Spinal cord (tissue), 10 donors: ENCODE measurements at places on chromosomes 3 and 15.

- peak; percentile 71 for DNase-seq
Observed at GRCh38 chr3:112293368-112294321, at the start of gene SLC9C1. SLC9C1 (minus strand) TSS chr3:112294216; CDS start chr3:112286791, 7,425 bp downstream.

DNA sequence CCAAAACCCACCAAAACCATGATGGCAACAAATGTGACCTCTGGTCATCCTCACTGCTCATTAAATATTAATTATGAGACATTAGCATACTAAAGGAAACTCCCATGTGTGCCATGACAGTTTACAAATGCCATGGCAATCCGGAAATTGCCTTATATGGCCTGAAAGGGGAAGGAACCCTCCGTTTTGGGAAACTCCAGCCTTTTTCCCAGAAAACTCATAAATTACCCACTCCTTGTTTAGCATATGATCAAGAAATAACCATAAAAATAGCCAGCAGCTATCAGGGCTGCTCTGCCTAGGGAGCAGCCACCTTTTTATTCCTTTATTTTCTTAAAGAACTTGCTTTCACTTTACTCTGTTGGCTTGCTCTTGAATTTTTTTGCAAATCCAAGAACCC, 992.7 kb downstream of the NTRK3 start:
- DNase-seq = no peak

DNA sequence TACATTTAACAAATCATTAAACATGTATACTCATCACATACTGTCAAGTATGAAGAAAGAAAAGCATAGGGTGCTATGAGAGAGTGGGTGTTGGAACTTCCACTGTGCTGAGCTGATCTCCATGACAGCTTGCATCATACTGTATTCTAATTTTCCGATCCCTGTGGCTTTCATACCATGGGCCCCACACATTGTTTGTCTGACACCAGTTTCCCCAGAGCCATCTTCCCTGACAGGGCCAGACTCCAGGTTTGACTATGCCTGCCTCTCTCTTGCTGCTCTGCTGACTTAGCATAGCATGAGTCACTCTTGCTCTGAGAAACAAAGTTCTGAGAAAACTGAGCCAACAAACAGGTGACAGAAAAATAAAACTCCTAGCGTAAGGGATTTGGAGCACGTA, 37.0 kb upstream of the CASR start:
- no peak for DNase-seq

- DNase-seq = no peak
Observed at GRCh38 chr15:97966246-97966645, 5.7 kb downstream of the ARRDC4 start.

- DNase-seq = no peak
Observed at GRCh38 chr3:151814588-151814987, 672 bp downstream of the AADAC start.

- DNase-seq = no peak
Observed at GRCh38 chr3:42849017-42849416, 26.7 kb downstream of the CYP8B1 start.

DNA sequence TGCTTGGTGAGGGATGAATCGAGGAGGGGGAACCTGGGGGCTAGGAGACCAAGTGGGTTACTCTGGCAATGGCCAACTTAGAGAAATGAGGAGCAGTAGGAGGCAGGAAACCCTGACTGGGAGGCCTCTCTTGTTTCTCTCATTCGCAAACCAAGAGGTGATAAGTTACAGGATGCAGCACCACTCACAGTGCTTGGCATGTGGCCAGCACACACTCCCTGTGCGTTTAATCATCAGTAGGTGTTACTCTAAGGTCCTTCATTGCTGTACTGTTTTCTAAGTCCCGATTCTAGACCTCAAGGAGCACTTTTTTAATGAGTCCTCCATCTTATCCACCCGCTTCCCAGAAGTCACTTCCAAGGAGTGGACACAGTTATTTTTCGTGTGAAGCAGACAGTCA, 314.1 kb upstream of the TRIM42 start:
- DNase-seq = no peak

DNA sequence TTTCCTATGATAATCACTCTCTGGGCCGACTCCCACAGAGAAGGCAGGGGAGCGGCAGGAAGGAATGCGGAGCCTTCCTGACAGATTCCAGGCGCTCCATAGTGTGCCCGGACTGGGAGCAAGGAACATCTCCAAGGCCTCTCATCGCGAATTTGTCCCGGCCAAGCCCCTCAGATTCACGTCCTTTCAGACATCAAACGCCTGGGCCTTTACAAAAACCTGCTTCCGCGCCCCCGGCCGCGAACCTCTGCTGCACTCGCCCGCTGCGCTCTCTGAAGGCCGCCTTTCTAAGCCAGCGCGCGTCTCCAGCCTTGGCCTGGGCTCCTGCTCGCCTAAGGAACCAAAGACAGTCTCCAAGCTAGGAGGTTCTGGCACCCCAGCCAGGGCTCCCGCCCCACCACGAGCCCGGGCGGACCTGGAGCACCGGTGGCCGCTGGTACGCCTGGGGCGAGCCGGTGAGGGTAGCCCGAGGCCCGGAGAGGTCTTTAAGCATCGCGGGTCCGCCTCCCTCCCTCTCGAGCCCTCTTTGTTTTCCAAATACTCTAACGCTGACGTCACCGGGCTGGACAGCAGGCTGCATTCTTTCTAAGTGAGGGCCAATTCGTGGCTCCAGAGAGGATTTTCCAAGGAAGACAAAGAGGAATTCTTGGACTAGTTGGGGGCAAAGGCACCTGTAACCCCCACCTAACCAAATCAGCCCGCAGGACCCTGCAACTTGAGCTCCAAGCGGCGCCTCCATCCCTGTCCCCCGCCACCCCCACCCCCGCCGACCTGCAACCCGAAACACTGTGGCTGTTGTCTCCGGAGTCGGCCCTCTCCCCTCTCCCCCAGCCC, 759 bp downstream of the AMOTL2 start:
- peak; percentile 95 for DNase-seq

DNA sequence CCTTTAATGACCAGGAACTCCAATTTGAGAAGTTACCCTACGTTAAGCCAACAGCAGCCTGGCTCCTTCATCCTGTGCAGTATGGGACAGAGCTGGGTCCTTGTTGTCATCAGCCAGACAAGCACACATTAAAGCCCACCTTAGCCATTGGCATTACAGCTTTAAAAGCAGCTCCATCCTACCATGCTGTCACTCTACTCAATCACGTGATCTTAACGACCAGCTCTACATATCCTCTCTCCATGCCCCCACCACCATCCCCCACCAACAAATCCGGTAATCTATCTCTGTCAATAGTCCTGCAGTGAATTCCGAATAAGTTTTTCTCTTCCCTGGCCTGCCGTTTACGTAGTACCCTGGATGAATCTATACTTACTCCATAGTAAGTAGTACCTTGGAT, 82.9 kb upstream of the DGKG start:
- no peak for DNase-seq

DNA sequence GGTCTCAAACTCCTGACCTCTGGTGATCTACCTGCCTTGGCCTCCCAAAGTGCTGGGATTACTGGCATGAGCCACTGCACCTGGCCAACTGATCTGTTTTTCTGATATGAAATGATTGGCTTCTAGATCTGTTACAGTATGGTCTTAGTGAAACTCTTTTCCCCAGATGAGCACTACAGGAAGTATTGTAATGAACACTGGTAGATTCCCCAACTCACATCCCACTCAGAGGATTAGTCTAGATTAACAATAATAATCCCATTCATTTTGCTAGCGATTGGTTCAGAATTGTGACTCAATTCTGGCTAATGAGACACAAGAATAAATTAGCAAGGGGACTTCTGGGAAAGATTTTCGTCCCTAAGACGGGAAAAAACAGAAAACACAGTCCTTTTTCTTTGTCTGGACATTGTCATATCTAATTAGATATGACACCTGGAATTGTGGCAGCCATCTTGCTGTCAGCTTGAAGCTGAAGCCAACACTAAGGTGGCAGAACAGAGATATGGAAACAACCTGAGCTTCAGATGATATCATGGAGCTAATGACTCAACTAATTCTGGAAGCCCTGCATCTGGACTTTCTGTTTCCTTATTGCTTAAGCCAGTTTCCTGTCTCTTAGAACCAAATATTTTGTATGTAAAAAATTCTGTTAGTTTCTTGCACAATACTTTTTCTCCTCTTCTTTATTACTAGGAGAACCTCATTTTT, 17.4 kb upstream of the NPTN start:
- no peak for DNase-seq

DNA sequence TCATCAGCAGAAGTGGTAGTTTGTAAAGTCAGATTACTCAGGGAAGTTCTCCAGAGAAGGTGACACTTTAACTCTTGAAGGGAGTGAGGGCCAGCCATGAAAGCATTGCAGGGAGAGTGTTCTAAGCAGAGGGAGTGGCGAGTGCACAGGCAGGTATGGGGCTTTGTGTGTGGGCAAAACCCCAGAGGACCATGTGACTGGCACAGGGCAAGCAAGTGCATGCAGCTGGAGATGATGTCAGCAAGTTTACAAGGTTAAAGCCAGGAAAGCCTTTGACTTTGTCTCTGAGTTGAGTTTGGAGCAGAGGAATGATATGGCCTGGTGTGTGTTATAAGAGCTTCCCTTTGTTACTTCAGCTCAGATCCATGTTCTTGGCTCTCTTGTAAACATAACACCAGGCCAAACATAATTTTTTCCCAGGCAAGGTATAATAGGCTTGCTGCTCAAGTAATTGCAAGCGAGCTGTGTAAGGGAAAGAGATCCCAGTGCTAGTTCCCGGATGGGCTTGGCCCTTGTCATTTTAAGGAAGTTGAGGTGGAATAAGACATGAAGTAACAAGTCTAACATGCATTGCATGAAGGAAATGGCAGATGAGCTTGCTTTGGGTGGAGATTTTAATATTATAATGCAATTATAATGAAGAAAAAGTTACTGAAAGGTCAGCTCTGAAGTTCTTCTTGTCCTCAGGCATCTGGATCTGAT, 341.1 kb upstream of the LRRC3B start:
- no peak for DNase-seq

DNA sequence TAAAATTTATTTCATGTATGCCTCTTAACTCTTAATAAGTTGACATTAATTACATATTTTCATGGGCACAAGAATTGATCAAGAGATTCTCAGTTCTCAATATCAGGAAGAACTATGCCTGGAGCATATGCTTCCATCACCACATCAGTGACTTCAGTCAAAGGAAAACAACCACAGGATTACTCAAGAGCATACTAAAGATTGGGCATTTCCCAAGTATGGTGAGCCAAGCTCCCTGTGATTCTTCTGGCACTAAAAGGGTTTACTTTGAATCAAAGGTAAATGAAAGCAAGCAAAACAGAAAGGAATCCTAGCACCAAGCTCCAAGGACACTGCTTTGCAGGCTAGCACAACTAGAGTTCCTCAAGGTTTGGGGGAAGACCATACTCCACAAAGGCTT, 44.6 kb downstream of the FMN1 start:
- DNase-seq = no peak

DNA sequence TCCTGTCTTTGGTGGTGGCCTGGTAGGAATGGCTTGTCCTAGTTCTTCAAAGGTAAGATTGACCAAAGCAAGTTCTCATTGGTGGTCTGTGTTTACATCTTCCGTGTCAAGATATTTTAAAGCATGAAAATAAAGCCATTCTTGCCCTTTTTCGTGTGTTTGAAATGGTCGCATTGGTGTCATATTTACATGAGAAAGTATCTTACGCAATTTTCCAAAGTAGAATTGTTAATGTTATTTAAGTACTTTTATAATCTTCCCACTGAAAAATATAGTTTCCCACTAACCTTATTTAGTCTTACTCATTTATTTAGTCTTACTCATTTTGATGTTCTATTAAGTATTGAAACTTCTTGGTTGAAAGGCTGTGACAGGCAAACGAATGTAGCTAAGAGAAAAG, 31.0 kb downstream of the NMD3 start:
- DNase-seq = no peak

- DNase-seq = no peak
Observed at GRCh38 chr3:121584418-121584817, 8.8 kb upstream of the FBXO40 start.

GRCh38 chr3:61893840-61894566, 332.6 kb downstream of the PTPRG start:
- no peak for DNase-seq

- no peak for DNase-seq
Observed at GRCh38 chr15:73110201-73110600, 57.9 kb downstream of the NEO1 start.

DNA sequence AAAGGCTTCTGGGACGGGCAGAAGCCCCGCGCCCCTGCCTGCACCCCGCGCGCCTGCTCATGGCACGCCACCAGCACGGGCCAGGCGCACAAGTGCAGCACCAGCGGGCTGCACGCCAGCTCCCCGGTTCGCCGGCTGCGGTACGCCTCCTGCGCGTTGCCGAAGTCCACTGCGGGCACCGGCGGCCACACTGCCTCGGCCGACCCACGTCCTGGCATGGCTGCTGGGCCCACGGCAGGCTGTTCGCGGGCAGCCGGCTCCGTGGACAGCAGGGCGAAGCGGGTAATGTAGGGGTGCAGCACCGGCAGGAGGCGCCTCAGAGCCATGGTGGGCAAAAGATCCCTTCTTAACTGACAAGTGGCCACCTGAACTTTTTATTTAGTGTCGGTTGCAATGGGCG, 34.8 kb downstream of the MCCC1 start:
- no peak for DNase-seq

GRCh38 chr3:111910806-111911205, 51.7 kb downstream of the PHLDB2 start:
- no peak for DNase-seq

- DNase-seq = no peak
Observed at GRCh38 chr15:34591306-34591705, 7.9 kb upstream of the GOLGA8B start.

GRCh38 chr3:30628205-30628900, 22.0 kb downstream of the TGFBR2 start:
- no peak for DNase-seq

DNA sequence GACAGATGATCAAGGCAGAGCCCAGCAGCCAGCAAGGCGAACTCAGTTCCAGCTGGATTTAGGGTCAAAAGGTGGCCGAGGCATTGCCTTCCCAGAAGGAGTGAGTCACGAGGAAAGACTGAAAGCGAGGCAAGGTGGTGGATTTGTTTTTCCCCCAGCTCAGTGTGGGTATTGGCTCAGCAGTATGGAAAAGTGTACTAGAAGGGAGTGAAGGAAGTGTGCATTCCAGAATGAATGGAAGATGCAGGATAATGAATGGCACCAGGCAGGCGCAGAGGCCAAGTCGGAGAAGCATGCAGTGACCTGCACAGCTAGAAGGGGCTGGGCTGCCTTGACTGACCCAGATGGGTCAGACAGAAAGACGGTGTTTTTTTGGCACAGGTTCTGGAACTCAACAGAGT, 46.3 kb downstream of the FOXP1 start:
- DNase-seq = no peak

DNA sequence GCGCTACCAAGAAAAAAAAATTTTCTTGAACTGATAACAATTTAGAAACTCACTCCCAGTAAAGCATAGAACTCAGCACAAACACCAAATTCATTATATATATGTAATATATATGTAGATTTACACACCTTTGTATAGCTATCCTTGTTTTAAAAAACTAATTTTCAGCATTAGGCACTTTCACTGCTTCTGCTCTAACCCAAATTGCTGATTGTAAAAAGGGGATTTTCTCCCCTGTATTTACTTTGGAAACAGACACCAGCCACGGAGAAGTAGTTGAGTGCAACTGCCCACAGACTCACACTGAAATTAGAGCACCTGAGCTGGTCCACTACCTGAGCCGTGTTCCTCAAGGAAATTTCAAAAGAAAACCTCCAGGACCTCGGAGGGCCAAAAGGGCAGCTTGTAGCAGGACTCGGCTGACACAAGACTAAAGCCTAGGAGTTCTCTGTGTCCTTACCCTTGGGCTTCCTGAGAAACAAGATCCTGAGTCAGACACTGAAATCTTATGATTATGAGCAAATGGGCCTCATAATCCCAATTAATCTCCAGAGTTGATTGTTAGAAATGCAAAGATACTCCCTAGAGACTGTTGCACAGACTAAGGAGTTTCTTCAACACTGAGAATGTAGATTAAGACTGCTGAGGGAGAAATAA, 106.0 kb downstream of the TNIK start:
- DNase-seq = no peak

GRCh38 chr3:153897025-153897723, 224.0 kb upstream of the ARHGEF26 start:
- peak; percentile 16 for DNase-seq
